ENCODE measurements at places on chromosomes 3 and 15. TPM values are rescaled to one million over a fixed set of nuclear protein-coding genes. Genes with fewer than 3 reads are reported as not detected.

The ZNF502 gene
- 2.2 TPM for total RNA-seq

The LRRC31 gene
- not detected for total RNA-seq

The NEIL1 gene
- 2.4 TPM for total RNA-seq

The ALDH1A2 gene
- 0.36 TPM for total RNA-seq

The RAMAC gene
- total RNA-seq = 48.3 TPM

The RTP3 gene
- not detected for total RNA-seq

The SLC22A13 gene
- 0.07 TPM for total RNA-seq

The PATL2 gene
- 0.12 TPM for total RNA-seq

The BLM gene
- total RNA-seq = 14.7 TPM

The ECE2 gene
- not detected for total RNA-seq

The TMEM108 gene
- not detected for total RNA-seq

The BOC gene
- 5.3 TPM for total RNA-seq

The CFAP100 gene
- not detected for total RNA-seq

The SCN11A gene
- not detected for total RNA-seq

The NOX5 gene
- 0.18 TPM for total RNA-seq

The CLK3 gene
- 40.5 TPM for total RNA-seq

The SEMA6D gene
- total RNA-seq = not detected

The CELSR3 gene
- 3.8 TPM for total RNA-seq

The PRR20G gene
- 2.4 TPM for total RNA-seq

The ALPK3 gene
- 0.10 TPM for total RNA-seq

The CHST13 gene
- total RNA-seq = 0.61 TPM

The ULK3 gene
- total RNA-seq = 33.1 TPM

The LAMB2 gene
- total RNA-seq = 72.0 TPM

The TGFBR2 gene
- 66.5 TPM for total RNA-seq

The CCDC191 gene
- 2.1 TPM for total RNA-seq

The GUCA1C gene
- total RNA-seq = not detected

The PAQR5 gene
- 109 TPM for total RNA-seq

The CORO2B gene
- total RNA-seq = 2.9 TPM

The MASP1 gene
- total RNA-seq = 0.02 TPM

The IL17RD gene
- 1.2 TPM for total RNA-seq

The MUC20 gene
- 0.74 TPM for total RNA-seq

The C15orf40 gene
- total RNA-seq = 42.2 TPM

The DUOX2 gene
- total RNA-seq = 0.04 TPM

The PLA2G4B gene
- 2.1 TPM for total RNA-seq

The CADPS gene
- total RNA-seq = not detected

The GPR171 gene
- not detected for total RNA-seq

The SLC24A5 gene
- not detected for total RNA-seq

The PGBD4 gene
- 1.6 TPM for total RNA-seq

The MINAR1 gene
- total RNA-seq = 0.59 TPM

The SPINK8 gene
- not detected for total RNA-seq

The PLA2G4D gene
- not detected for total RNA-seq

The CYP8B1 gene
- total RNA-seq = not detected

The TMEM40 gene
- total RNA-seq = 0.25 TPM

The CILP gene
- 0.67 TPM for total RNA-seq

The TM4SF18 gene
- total RNA-seq = 38.2 TPM

The FBXO40 gene
- not detected for total RNA-seq

The LMAN1L gene
- total RNA-seq = not detected

The VEPH1 gene
- 0.25 TPM for total RNA-seq

The NR1I2 gene
- not detected for total RNA-seq

The TF gene
- total RNA-seq = 0.59 TPM

The LMCD1 gene
- 82.1 TPM for total RNA-seq

The TWF2 gene
- total RNA-seq = 69.4 TPM

The OXTR gene
- total RNA-seq = 8.9 TPM

The NT5DC2 gene
- total RNA-seq = 99.3 TPM

The SOX14 gene
- total RNA-seq = not detected

The ONECUT1 gene
- 0.15 TPM for total RNA-seq

The COL8A1 gene
- total RNA-seq = not detected
